ENCODE measurements at places on chromosomes 2 and 18.

- no peak for DNase-seq
These were observed 146.3 kb downstream of the TXNL1 start for GRCh38 chr18:56492136-56492535.

DNA sequence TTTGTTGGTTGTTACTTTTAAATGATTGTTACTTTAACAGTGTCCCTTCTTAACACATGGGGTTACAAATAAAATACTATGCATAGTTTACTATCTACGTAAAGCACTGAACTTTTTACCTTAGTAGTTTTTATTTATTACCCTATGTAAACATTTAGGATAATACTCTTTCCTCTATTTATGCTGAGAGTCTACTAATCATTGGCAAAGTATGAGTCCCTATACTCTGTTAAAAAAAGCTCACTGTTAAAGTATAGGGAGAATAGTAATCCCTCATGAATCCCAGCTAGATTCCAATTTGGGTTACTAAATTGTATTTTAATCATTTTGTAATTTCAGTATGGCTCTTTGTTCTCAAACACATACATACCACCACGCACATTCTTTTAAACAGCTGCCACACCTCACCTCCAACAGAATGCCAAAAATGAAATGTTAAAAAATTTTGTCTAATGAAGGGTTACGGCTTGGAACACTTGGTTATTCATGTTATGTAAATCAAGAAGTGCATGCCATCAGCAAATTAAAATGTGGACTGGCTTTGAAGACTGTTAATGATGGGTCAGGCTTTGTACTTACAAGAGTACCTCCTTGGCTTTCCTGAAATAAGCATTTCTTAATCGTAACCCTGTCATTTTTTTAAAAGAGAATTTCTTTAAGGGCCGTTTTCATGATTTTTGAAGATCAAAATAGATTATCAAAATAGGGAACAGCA is 104.9 kb downstream of the TMEM247 start:
- no peak for DNase-seq

- DNase-seq = no peak
These were observed 302.6 kb upstream of the MC4R start for GRCh38 chr18:60675126-60675525.

DNA sequence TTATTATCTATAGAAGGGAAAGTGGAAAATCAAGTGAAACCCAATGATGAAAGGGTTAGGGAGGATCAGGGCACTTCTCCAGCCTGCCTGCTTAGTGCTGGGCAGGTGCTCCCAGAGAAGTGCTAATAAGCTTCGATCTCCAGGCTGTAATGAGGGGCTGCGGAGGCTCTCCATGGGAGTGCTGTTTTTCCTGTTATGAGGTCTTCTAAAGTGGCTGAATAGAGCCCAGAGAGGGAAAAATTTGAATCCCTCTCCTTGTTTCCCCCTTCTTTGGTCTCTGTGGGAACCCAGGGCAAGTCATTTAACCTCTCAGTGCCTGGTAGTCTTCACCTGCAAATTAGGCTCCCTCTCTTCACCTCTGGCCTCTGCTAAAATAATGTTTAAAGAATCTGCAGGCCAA is 351.7 kb upstream of the DCC start:
- no peak for DNase-seq

DNA sequence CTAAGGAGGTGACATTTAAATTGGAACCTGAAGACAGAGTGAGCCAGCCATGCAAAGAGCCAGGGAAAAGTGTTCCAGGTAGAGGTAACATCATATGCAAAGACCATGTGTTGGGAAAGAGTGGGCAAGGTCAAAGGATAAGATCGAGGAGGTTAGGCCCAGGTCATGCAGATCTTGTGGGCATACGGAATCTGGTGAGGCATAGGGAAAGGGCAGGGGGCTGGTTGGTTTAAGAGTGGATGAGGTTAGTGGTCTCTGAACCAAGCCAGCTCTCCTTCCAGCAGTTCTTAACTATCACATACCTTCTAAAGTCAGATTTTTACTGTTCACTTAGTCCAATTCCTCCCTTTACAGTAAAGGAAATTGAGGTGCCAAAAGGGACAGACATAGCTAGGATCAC is 3.0 kb downstream of the ANKRD53 start:
- no peak for DNase-seq

GRCh38 chr2:122244598-122245229 is 489.3 kb downstream of the TSN start:
- DNase-seq = no peak

- DNase-seq = peak; percentile 76
These were observed 90.6 kb downstream of the TWIST2 start for GRCh38 chr2:238938401-238939055.

GRCh38 chr2:118122594-118123281 is 34.5 kb downstream of the INSIG2 start:
- no peak for DNase-seq

Data from hindlimb muscle (tissue), 1 donor.